Left colon (tissue), 2 donors: ENCODE measurements at places on chromosomes 4 and X. TPM values are rescaled to one million over a fixed set of nuclear protein-coding genes. Genes with fewer than 3 reads are reported as not detected.

The RIBC1 gene
- 0.85 TPM for total RNA-seq

DNA sequence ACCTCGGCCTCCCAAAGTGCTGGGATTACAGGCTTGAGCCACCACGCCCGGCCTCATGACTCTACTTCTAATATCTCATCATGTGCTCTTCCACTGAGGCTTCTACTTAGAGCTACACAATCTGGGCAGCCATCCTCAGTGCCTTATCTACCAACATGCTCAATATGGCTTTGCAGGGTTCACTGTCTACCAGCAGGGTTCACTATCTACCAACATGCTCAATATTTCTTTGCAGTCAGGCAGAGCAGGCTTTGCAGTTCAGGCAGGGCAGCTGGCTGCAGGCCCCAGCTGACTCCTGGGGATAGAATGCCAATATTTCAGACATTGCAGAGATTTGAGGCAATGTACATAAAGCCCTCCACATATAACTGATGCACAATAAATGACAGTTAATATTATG, 47.5 kb downstream of the PKD2 start:
- DNase-seq, result peak; percentile 30

The GYPB gene
- total RNA-seq, result not detected

DNA sequence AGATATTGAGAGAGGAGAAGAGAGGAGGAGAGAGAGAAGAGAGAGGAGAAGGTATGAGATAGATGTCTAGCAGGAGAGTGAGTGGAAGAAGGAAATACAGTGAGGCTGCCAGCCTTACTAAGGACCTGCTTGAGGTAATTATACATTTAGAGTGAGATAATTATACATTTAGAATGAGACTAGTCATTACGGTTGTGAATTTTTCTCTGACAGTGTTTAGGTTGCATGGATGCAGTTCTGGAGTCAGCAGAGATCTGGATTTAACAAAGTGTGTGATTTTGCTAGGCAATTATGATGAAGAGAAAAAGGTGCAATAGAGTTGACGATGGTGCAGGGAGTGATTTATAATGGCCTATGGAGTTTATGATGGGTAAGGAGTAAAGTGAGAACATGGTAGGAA, 187.1 kb upstream of the ARX start:
- no peak for DNase-seq

DNA sequence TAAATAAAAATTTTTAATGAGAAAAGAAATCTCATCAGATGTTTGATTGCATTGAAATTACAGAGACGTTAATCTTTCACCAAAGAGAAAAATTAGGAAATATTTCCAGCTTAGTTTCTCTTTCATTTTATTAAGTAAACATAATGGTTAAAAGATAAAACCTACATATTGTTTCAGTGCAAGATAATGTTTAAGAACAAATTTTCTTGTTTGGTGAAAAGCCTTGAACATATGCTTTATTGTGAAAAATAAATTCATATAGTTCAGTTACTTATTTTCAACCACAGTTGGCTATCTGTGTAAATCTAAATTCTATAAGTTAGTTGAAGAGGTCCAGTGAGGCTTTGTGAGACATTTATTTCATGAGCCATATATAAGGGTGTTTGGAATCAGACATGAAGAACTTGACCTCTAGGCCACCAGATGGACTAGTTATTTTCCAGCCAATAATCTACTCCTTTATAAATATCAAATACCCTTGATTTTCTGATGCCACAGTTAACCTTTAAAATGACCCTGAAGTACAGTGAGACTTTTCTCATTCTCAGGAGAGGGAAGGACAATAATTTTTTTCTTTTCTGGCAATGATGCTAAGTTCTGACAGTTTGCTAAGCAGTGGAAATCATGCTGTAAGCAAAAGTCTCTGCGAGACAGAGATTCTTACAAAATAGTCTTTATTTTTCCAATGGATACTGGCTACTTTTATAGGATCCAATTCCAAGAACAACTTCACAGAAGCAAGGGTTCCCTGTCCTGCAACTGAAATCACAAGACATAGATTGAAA, 2.5 kb downstream of the ARSJ start:
- DNase-seq, result no peak

The HOPX gene
- 2.7 TPM for total RNA-seq

- DNase-seq, result no peak
Observed at GRCh38 chrX:129653971-129654651, 645 bp downstream of the APLN start.

DNA sequence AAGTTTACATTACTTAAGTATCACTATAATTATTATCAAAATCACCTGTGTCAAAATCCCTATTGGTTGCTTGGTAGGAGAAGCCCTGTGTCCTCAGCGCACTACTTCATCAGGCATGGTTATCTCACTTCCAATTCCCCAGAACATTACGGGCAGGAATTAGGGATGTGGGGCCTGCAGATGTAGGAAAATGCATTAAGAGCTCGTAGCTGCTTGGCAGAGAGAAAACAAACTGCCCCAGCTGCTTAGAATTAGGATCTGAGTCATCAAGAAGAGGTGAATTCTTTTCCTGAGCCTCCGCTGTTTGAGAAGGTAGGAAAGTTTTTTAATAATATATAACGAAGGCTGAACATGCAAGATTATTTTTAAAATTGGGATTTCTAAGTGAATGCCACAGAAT, 31.1 kb upstream of the CLNK start:
- DNase-seq, result no peak

The HSFX2 gene
- total RNA-seq, result not detected

DNA sequence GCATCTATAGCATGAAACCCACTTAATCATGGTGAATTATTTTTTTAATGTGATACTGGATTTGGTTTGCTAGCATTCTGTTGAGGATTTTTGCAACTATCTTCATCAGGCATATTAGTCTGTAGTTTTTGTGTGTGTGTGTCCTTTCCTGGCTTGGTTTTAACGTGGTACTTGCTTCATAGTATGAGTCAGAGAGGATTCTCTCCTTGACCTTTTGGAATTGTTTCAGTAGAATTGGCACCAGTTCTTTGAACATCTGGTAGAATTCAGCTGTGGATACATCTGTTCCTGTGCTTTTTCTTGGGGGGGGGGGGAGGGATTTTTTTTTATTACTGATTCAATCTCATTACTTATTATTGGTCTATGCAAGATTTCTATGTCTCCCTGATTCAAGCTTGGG, 232.0 kb upstream of the KLF8 start:
- DNase-seq, result no peak
